ENCODE measurements at places on chromosomes 7 and 10.

GRCh38 chr7:94620703-94621118 lies 35.2 kb downstream of the SGCE start:
- DNase-seq, result peak; percentile 0

GRCh38 chr7:135792363-135792668 lies 43.7 kb upstream of the FAM180A start:
- DNase-seq, result no peak

GRCh38 chr10:43250615-43251418 lies 16.0 kb downstream of the RASGEF1A start:
- no peak for DNase-seq

GRCh38 chr10:89304446-89304845 lies 2.6 kb downstream of the IFIT2 start:
- no peak for DNase-seq

GRCh38 chr7:128033246-128033645 lies 2.0 kb upstream of the LRRC4 start:
- DNase-seq, result no peak

GRCh38 chr10:88062798-88063472 lies 199.5 kb downstream of the PTEN start:
- DNase-seq, result no peak

- no peak for DNase-seq
Observed at GRCh38 chr7:77316219-77316978, 99.8 kb downstream of the GSAP start.

DNA sequence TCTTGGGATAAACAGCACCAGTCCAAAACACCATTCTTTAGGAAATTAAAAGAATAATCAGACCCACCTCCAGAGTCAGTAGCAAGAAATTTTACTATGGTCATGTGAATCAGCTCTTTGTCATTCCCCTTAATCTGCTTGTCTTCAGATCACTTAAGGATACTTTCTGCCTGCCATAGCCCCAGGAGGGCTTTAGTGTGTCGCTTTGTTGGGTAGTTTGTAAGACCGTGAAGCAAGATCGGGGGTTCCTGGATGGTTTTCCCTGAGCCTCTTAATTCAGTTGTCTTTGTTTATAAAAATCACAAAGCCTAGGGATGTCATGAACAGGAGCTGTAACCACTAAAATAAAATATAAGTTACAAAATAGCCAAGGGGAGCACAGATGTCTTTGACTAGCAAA lies 223.6 kb downstream of the RELN start:
- DNase-seq, result no peak

- DNase-seq, result no peak
Observed at GRCh38 chr10:29026065-29026797, 262.6 kb upstream of the LYZL1 start.

DNA sequence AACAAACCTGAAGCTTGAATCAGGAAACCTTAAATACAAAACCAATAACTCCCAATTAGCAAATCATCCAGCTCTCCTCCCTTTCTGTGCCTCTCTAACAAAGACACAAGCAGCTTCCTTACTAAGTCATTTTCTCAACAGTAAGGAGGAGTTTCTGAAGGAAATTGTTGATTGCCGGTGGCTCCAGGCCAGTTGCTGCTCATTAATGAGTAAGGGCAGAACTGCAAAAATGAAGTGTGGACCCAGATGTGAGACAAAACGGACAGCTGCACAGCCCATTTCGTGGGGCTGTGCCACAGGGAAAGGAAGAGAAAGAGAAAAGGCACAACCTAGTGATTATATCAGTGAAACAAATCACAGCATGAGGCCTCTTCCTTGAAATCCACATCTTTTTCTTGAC lies 42.8 kb upstream of the RHOBTB1 start:
- DNase-seq, result no peak

DNA sequence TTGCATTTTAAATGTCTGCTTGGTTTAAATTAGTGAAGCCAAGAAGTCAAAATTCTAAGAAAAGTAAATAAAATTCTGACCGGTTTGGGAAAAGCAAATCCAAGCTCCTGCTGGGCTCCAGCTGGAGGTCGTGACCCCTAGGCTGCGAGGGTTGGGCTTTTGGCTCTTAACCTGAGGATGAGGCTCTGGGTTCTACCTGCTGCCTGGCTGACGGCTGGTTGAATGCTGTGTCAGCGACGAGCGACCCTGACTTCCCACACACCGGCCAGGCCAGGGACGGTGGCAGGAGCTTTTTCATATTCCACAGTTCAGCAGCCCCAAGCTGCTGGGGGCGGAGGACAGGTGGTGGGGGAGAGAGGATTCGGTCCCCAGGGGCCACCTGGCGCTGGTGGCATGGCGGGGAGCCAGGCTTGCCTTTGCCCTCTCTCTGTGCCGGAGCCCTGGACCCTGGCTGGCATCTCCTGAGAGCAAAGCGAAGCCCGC lies 843 bp upstream of the PLPP4 start:
- DNase-seq, result no peak

- DNase-seq, result no peak
Observed at GRCh38 chr7:191105-191980, 1.0 kb upstream of the FAM20C start.

DNA sequence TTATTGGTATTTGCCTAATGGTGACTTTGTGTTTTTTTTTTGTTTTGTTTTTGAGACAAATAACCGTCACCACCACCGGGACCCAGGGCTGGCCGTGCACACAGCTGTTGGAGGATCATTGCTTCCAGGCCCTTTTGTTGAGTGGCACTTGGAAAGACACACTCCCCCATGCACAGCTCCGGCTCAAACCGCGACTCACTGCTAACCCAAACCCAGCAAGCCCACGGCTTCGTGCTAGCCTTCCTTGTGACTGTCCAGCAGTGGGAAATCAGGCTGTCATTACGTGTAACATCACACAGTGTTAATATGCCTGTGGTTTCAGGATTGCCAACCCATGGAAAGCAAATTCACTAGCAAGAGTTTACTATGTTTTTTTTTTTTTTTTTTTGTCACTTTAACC lies 17.4 kb downstream of the BNIP3 start:
- no peak for DNase-seq

DNA sequence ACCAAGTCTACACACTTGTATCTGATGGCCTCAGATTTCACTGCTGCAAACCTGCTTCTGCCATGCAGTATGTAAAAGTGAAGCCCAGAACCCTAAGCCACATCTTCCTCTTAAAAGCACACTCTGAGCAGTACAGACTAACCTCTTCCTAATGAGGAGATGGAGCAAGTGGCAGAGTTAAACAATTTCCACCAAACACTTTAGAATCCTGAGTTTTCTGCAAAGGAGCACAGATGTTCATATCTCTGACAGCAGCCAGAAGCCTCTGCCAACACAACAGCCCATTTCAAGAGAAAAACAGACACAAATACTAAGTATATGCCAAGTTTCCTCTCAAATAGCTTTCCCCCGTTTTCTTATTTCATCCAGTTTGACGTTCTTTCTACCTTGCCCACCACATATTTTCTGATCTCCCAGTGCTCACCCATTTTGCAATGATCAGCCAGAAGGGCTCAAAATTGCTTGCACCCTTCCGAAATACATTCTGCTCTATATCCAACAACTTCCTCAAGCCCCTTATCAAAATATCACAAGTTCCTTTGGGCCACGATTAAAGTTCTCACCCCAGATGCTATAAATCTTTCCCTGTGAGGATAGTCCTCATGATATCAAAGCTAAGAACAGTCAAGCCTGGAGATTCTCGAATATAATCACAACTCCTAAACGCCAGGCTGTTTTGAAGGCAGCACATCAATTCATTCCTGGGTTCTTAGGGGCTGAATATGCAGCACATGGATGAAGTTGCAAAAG lies 27.5 kb downstream of the ELMO1 start:
- DNase-seq, result no peak

DNA sequence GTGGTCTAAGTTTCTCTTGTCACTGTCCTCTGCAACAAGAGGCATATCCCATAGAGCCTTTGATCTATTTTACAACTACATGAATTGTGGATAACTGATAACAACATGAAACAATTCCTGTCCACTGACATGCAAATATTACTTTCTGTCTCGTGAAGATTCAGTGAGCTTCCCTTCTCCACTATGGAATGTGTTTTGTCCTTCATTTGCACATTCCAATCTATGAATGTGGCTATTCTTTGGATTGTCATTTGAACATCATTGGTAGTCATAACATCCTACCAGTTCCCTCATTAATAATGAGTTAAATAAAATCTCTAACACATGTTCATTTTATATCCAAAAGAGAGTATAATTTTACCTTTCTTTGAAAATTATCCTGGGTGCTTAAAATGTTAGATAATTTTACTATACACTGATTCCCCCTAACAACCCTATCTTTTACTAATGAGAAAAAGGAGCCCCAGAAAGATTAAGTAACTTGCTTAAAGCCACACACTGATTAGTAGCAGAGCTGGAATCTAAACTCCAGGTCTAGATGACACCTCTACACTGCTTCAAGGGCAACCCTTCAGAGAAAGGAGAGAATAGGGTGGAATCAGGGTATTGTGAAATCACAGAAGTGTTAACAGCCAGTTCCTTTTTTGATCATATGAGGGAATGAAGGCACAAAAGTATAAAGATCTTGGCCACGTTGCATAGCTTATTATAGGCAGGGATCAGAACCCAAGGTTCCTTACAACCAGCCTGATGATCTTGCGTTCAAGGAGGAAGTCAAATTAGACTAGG lies 39.1 kb downstream of the PDE1C start:
- DNase-seq, result no peak

DNA sequence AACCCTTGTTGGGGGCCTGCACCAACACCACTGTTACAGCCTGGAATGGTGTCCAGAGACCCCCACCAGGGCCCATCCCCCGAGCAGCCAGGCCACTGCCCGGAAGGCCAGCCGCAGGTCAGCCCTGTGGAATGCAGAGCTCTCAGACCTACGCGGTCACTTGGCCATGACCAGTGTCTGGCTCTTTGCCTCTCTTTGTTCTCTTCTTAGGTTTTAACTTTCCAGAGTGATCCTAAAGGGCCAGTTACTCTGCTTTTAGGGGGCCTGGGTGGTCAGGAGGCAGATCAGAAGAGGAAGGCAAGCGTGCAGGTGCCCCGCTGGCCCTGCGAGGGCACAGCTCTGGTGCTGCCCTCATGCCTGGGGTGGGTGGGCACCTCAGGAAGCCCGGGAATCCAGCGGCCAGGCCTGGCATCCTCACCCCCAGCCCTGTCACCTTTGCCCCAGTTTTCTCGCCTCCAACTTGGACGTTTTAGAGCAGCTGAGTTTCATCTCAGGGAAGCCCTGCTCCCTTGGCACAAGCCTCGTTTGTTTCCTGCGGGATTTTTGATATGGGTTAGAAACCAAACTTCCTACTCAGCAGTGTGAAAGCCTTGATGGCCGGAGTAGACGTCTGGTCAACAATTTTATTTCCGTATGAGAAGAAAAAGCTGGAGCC lies 62.5 kb upstream of the CHST15 start:
- DNase-seq, result no peak

- no peak for DNase-seq
Observed at GRCh38 chr10:93916257-93917063, 22.7 kb downstream of the SLC35G1 start.

GRCh38 chr10:37734971-37735370 lies 122.4 kb downstream of the ZNF248 start:
- no peak for DNase-seq

- DNase-seq, result no peak
Observed at GRCh38 chr7:25775570-25775969, 376.4 kb upstream of the NFE2L3 start.

DNA sequence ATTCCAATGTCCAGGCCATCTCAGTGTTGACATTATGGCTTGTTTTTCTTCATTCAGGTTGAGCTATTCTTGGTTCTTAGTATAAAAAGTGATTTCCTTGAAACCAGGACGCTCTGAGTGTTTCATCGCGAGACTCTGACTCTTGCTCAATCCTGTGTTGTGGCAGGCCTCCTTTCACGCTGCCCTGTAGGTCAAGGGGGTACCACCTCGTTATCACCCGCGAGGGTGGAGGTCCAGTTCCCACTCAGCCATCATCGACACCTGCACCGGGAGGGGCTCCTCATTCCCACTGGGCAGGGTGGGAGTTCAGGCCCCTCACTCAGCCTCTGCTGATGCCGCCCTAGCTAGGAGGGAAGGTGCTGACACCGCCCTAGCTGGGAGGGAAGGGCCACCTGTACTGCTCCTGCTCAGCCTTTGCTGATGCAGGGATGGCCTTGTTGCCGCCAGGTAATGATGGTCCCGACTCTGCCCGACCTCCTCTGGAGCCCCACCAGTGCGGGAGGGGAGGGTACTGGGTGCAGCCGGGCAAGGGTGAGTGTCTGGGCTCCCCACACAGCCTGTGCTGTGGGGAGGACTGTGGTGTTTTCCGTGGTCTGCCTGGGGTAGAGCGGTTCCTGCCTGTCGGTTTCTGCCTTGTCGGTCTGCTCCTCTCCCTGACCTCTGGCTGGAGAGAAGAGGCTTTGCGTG lies 16.4 kb downstream of the IQCE start:
- no peak for DNase-seq

DNA sequence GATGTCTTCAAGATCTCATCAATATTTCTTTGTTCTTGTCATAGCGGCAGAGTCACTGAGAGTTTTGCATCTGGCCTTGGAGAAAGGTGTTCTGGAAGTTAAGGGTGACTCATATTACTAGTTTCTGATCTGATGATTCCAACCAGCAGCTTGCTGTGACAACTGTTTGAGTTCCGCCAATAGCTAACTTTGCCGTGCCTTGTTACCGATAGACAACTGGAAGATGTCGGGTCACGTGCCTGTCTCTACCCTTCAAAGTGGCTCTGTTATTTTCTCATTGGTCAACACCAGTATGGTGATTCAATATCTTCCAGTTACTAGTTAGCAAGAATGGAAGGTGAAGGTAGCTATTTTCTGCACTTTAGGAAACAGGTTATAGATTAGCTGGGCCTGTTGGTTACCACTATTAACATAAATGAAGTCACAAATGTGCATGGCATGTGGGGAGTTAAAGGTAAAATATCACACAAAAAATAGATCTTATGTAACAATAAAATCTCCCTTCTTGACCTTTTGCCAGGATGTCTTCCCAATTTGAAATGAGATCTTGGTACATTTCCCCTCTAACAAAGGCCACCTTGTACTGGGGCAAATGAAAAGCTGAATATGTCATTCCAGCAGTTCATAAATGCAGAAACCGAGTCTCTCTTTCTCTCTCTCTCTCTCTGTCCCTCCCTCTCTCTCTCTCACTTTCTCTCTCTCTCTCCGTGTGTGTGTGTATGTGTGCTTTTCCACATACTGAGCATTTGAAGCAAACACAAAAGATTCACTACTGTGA lies 2.6 kb upstream of the MGAM2 start:
- no peak for DNase-seq

GRCh38 chr10:129962872-129963640 lies 1.0 kb downstream of the EBF3 start:
- no peak for DNase-seq

DNA sequence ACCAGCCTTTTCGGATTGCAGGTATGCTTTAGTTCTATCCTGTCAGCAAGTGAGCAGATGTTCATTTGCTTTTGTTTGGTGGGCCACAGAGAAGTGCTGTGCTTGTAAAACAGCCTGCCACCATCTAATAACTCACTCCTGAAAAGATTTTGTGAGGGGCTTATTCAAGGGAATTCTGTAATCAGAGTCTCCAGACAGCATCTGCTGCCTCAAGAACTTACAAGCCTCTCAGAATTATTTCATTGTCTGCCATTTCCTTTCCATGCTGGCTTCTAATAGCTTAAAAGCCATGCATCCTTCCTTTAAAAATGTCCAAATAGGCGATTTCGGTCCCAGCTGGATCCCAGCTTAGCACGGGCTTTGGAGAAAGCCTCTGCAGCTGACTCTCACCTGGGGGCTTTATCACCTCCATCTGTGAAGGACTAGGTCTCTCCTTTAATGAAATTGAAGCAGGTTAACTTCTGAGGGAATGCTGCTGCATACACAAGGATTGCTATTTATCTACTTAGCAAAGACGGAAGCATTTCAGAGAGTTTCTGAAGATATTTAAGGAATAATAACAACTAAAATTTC lies 48.0 kb downstream of the MALRD1 start:
- no peak for DNase-seq

- DNase-seq, result no peak
Observed at GRCh38 chr10:33365871-33366411, 31.5 kb upstream of the NRP1 start.

All from T-helper 9 cell (primary cell).